ENCODE measurements at places on chromosomes 6 and 20.

DNA sequence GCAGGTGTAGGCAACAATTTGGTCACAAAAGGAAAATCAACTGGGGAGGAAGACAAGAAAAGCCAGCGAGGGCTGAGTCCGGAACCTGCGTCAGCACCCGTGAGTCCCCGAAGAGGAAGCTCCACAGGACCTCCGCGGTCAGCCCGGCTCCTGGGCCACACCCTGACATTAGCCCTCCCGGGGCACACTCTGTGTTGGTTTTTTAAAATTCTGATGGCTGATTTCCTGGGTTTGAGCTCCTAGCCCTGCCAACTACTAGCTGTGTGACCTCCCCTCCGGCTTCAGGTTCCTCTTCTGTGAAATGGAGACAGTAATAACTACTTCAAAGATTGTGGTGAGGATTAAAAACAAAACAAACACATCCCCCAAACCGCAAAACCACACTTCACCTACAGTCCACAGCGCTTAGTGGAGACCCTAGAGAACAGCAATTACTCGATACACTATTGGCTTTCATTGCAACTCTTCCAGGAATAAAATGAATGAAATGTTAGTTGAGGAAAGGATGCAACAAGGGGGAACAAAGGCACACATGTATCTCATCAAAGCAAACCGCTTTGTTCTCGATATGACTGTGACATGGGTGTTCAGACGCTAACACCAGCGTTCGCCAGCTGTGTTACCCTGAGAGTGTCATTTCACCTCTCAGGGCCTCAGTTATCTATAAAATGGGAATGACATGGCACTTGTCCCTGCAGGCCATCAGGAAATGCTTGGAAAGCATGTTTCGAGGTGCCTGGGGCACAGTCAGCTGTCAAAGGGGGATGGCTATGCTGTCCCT lies 985 bp downstream of the ZBP1 start:
- DNase-seq: no peak

DNA sequence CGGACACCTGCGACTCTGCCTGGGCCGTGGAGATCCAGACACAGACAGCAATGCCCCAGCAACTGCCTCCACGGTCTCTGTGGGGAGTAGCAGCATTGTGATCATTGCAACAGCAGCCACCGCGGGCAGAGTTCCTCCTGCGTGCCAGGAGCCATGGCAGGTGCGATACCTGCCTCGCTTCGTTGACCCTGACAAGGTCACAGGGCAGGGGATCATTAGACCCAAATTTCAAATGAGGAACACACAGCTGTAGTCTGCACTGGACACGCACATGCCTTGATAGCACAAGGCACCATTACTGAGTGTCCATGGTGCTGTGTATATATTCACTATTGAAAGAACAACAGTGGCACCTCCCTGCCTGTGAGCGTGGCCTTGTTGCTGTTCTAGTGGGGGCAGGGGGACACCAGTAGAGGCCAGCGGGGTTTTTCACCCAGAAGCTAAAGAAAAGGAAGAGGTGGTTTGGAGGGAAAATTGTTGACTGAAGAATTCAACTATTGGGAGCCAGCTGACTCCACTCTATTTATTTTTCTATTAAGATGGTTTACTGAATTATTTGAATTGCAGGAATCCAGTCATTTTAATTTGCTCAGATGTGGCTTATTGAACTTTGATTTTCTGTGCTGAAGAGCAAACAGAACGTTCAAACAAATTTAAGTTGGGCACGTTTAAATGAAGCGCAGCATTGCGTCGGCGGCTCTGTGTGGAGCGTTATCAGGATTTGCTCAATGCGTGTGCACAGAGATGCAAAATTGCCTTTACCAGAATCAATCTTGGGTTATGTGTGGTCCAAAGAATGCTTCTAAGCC lies 60.2 kb upstream of the RPS6KA2 start:
- DNase-seq: no peak

DNA sequence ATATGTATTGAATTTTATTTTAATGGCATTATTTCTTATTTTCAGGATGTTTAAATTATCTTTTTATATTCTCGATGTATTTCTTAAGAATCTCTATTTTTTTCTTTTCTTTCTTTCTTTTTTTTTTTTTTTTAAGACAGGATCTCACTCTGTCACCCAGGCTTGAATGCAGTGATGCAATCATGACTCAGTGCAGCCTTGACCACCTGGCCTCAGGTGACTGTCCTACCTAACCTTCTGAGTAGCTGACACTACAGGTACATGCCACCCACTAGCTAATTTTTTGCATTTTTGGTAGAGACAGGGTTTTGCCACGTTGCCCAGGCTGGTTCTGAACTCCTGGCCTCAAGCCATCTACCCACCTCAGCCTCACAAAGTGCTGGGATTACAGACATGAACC lies 143.8 kb upstream of the LAMA2 start:
- DNase-seq: no peak

DNA sequence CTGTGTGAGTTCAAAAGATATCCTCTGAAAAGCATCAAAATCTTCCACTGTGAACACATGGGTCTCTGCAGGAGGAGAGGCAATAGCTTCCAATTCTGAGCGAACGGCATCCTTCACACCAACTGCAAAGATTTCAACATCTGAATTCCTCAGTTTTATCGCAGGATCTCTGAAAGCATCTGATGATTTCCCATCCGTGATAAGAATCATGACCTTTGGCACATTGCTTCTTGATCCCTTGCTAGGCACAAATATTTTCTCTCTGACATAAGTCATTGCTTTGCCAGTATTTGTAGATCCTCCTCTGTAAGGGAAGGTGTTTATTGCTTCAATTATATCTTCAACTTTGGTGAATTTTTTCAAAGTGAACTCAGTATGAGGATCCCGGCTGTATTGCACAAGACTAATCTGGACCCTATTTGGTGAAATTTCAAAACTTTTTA lies 22.7 kb downstream of the COL12A1 start:
- DNase-seq: no peak

DNA sequence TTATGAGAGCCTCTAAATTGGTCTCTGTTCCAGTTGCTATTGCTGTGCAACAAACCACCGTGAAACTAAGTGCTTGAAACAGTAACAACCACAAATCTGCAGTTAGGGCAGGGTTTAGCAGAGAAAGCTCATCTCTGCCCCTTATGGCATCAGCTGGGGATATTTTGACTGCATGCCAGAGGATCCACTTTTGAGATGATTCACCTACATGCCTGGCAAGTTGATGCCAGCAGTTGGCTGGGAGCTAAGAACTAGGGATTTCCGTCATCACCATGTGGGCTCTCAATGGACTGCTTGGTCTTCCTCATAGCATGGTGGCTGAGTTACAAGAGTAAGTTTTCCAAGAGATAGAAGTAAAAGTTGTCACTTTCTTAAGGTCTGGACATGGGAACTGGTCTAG lies 35.1 kb downstream of the PLCB4 start:
- no peak for DNase-seq

DNA sequence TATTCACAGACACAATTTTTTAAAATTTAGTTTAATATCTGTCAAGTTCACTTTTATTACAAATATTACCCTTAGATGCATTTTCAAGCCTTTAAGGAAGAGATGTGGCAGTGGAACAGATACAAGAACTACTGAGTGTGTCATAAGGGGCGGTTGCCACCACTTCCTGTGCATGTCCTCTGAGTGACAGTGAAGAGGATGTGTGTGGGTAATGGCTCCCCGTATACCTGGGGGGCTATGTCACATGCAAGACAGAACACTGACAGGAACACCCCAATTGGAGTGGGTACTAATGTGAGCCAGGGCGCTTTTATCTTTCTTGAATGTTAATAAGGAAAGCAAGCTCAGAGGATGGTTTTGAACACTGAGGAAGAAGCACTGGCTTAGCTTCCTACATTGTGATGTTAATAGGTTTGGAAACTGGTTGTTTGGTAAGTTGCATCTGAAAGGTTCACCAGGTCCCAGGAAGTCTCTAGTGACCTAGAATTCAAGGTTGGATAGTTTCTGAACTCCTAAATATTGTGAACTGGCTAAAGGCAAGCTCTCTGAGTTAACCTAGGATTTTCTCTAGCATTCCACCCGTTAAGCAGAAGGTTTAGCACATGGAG lies 83.4 kb upstream of the ASF1A start:
- DNase-seq: no peak

- DNase-seq: no peak
These were observed 543.4 kb downstream of the CD83 start for GRCh38 chr6:14660806-14661579.

DNA sequence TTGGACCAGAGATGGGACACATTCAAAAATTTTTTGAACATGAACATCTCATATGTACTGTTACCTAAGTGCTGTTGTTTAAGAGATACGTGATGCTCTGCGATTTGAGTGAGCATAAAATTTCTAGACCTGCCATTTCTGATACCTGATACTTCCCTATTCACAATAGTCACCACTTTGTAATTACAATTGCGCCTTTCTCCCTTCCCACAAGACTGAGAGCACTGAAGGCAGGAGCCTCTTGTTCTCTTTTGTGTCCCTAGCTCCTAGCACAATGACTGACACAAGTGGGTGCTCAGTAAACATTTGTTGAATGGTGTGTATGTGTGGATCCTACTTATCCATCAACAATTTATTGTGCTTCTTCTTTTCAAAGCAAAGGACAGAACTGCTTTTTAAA lies 92.8 kb upstream of the TMEM30A start:
- no peak for DNase-seq

DNA sequence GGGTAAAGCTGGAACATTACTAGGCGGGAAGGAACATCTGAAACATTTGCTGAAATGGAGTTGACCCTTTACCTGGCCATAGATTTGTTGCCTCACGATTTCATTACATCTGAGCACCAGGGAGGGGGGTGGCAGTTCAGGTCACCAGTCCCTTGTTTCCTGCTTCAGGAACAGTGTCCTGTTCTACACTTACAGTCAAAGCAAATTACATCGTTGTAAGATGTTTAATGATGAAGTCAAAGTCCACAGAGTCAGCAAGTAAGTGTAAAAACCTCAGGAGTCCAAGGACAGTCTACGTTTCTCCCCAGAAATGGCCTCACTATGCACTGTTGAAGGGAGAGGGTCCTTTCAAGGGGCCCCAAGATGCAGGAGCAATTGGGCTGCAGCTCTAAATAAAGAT lies 8.9 kb upstream of the MICB start:
- no peak for DNase-seq

- DNase-seq: no peak
These were observed 55.5 kb downstream of the ZHX3 start for GRCh38 chr20:41261790-41262717.

DNA sequence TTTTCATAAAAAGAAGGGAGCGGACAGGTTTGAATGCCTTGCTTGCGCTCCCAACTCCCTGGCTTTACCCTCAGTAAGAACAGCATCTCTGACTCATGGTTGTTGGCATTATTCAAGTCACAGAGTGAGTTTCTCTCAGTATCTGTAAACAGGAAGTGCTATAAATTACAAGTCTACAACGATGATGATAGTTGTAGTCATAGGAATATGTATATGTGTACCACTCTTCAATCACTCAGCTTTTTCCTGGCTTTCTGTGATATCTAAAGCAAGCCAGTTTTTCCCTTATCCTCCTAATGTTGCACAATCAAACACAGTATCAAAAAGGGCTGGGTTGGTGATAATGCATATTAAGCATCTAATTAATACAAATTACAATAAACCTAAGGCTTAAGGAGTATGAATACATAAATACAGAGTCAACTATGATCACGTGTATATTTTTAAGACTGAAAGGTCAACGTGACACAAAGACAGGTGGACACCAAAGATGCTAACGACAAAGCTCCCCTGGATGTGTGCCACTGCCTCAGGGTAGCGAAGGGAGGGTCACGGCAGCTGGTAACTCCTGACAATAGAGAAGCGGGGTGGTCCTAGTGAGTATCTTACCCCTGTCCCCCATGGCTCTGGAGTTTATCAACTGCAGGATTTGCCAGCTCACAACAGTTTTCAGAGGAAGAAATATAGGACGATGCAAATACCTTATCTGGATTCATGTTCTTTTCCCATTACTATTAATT lies 202.8 kb downstream of the BTBD9 start:
- peak; percentile 23 for DNase-seq

DNA sequence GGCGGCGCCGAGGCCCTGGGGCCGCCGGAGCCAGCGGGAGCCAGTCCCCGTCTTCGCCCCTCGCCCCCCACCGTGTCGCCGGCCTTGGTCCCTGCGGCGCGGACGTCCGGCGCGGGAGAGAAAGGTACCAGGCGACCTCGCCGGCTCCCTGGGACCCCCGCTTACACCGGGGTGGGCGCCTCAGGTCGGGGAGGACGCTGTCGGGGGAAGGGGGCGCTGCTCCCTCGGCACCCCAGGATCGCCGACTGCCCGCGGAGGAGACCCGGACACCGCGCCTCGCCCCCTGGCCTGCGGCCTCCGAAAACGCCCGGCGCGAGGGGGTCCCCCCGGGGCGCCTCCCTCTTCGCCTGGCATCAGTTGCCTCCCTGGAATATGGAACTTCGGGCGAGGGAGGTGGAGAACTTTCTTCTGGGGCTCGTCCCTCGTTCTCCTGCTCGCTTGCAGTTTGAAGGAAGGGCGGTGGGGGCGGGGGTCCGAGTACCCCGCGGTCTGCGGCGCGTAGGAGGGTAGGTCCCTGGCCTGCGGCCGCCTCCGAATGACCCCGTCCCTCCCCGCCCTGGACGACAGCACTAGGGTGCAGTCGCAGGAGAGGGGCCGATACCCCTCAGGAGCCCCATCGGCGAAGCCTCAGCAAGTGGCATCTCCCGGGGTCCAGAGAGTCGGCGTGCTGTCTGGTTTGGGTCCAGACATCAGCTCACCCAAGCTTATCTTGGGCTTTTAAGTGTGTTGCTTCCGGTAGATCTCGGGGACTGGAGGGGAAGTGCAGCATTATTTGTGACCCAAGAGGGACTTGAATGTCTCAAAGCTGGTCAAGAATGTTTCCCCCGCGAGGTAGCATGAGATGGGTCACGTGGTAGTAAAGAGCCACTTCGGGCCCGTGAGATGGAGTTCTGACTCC lies 549 bp downstream of the ANKRD6 start:
- no peak for DNase-seq

- no peak for DNase-seq
These were observed 5.0 kb downstream of the SLC12A5 start for GRCh38 chr20:46034039-46034438.
